ENCODE measurements at places on chromosomes 7 and 10.

- DNase-seq, result no peak
Measured at GRCh38 chr7:112487457-112488263, 6.9 kb downstream of the LSMEM1 start.

- DNase-seq, result no peak
Measured at GRCh38 chr10:93054486-93054885, 6.1 kb upstream of the CYP26C1 start.

GRCh38 chr10:75688506-75689300, 257.3 kb downstream of the LRMDA start:
- no peak for DNase-seq

DNA sequence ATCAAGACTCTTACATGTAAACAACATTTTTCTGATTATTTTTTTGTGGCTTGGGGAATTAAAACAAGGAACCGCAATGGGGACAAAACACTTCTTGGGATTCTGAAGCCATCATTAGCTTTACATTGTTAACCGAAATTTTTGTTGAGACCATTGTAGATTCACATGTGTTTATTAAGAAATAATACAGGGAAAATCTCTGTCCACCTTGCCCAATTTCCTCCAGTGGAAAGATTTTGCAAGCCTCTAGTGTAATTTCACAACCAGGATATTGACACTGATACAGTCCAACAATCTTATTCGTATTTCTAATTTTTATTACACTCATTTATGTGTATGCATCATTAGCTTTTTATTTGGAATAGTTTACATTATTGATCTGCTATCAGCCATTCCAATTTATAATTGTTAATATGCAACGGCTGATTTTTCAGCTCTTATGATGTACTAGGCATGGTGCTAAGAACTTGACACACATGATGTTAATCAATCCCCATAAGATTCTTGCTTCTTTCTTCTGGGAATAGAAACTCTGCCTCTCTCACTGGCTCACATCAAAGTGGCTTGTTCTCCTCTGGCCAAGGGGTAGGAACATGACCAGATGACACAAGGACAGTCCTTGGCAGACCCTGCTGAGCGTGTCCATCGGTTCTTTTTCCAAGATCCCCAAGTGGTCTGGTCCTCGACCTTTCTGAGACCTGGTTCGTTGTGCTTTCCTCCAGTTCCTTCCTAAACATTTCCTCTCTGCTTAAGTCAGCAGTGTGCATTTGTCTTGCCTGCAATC, 137.6 kb downstream of the ADAM12 start:
- no peak for DNase-seq
